Foreskin fibroblast (primary cell): ENCODE measurements at places on chromosomes 6 and 20.

GRCh38 chr6:150586850-150587359, 12.8 kb upstream of the PLEKHG1 start:
- DNase-seq, result no peak

- peak; percentile 51 for DNase-seq
Measured at GRCh38 chr20:56839786-56840185, 210.7 kb downstream of the TFAP2C start.

- DNase-seq, result no peak
Measured at GRCh38 chr6:131215219-131215618, 80.0 kb downstream of the AKAP7 start.

- no peak for DNase-seq
Measured at GRCh38 chr20:37390503-37390890, 44.6 kb downstream of the SRC start.
